Frontal cortex (tissue), 4 donors: ENCODE measurements at places on chromosomes 5 and 9.

GRCh38 chr9:86734771-86735170 lies 212.5 kb downstream of the GAS1 start:
- DNase-seq = no peak

DNA sequence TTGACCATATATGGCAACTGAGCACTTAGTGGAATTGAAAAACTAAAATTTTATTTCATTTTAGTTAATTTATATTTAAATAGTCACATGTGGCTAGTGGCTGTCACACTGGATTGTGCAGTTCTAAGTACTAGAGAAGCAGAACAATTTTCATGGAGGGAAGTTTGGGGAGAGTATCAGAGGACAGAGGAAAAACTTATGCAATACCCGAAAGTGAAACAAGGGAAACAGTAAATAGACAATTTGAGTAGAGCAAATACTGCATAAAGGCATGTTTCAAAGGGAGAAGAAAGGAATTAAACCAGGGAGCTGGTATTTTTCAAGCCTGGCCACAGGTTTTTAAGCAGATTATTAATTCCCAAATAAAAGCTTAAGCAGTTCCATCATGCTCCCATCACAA lies 590.5 kb upstream of the RORB start:
- no peak for DNase-seq

GRCh38 chr5:142939884-142940283 lies 169.7 kb downstream of the ARHGAP26 start:
- no peak for DNase-seq

- no peak for DNase-seq
Observed at GRCh38 chr9:32704343-32704742, 68.9 kb upstream of the TAF1L start.

DNA sequence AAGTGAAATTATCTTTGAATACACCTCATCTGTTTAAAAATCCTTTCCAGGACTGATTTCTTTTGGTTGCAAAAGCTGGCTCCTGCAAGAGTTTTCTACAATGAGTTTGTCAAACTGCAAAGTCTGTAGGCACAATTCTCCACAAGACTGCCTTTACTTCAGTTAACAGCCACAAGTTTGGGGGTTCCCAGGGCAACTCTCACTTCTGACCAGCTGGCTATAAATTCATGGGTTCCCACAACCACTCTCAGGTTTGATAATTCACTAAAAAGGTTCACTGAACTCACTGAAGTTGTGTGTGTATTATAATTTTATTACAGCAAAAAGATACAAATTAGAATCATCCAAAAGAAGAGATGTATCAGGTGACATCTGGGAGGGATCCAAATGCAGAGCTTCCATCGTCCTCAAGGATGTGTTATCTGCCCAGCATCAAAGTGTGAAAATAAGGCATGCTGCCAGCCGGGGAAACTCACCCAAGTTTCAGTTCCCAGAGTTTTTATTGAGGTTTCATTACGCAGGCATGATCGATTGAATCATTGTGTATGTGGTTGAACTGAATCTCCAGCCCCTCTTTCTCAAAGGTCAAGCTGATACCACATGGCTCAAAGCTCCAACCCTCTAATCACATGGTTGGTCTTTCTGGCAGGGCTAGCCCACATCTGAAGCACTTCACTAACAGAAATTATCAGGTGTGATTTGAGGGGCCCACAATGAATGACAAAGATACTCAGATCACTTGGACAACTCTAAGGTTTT lies 19.0 kb upstream of the PSIP1 start:
- no peak for DNase-seq

- no peak for DNase-seq
Observed at GRCh38 chr9:73183917-73184861, 32.5 kb downstream of the ANXA1 start.

DNA sequence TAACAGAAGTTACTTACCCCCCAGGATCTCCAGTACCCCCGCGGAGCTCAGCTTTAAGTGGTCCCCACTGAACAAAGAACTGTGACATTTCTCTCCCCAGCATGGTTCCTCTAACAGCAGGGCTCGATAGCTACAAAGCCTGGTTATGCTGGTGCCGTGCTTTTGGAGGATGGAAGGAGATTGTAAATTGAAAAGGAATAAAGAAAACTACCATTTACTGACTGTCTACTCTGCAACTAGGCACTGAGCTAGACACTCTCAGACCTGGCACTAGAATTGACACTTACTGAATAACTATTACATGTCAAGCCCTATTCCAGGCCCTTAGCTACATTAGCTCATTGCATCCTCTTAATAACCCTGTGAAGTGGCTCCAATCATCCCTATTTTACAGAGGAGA lies 145.3 kb downstream of the TTLL11 start:
- DNase-seq = no peak
